ENCODE measurements at places on chromosomes 3 and 15.

DNA sequence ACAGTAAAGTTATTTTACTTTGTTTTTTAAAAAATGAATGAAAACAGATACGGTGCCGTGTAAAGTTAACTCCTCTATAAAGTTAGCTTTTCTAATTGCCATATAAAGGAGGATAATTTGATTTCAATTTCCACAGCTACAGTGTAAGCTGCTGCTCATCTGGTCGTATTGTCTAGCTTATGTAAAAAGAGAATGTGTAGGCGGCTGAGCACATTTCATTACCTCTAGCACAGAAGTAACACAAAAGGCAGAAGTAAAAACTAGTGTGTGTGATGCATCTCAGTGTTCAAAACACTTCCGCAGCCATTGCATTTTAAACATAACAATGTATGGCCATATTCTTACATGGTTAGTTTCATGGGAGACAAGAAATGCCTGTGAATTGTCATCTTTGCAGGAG is 105.0 kb upstream of the P2RY1 start:
- DNase-seq: no peak
- H3K27ac ChIP-seq: no peak overlapping the region
- H3K36me3 ChIP-seq: no peaks in the 10 kb centered on the region
- no peaks in the 10 kb centered on the region for H3K4me1 ChIP-seq
- H3K27me3 ChIP-seq: no peaks in the 10 kb centered on the region

DNA sequence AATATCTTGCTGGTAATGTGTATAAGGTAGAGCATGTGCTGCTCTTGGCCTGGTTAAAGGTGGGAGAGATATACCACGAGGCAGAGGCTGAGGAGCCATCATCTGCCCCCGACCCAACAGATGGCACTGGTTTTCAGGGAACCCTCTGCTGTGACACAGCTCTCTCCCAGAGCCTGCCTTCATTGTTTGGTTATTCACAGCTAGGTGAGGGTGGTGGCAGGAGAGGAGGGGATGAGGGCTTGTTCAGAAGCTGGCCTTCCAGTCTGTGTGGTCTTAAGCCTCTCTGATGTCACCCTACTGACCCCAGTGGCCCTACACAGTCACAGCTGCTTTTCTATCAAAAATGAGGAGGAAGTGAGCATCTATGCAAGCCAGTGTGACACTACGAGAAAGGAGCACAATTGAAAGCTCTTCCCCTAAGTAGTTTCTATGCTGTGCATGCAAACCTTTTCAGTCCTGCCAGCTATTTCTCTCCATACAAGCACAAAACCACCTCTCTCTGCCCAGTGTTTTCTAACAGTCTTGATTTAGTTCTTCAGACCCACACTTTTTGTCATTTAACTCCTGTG is 258.4 kb upstream of the AGTR1 start:
- no peaks in the 10 kb centered on the region for H3K27me3 ChIP-seq
- no peak overlapping the region for H3K27ac ChIP-seq
- no peak for DNase-seq
- no peak overlapping the region for H3K4me3 ChIP-seq
- no peaks in the 10 kb centered on the region for H3K36me3 ChIP-seq

- no peak overlapping the region for H3K27ac ChIP-seq
- H3K4me3 ChIP-seq: no peak overlapping the region
- H3K36me3 ChIP-seq: no peaks in the 10 kb centered on the region
- H3K4me1 ChIP-seq: no peaks in the 10 kb centered on the region
- no peaks in the 10 kb centered on the region for H3K27me3 ChIP-seq
- no peak for DNase-seq
Observed at GRCh38 chr15:89874926-89875564, 18.7 kb downstream of the AP3S2 start.

- no peak for DNase-seq
- peaks cover 8% of the 10 kb centered on the region for H3K27me3 ChIP-seq
- H3K4me3 ChIP-seq: peak overlapping the region; percentile 48
Observed at GRCh38 chr3:181710345-181711291, 1.1 kb upstream of the SOX2 start.

GRCh38 chr15:70420086-70420947 is 322.6 kb upstream of the TLE3 start:
- H3K27ac ChIP-seq: no peak overlapping the region
- no peaks in the 10 kb centered on the region for H3K4me1 ChIP-seq
- no peaks in the 10 kb centered on the region for H3K27me3 ChIP-seq
- no peaks in the 10 kb centered on the region for H3K36me3 ChIP-seq
- DNase-seq: no peak

DNA sequence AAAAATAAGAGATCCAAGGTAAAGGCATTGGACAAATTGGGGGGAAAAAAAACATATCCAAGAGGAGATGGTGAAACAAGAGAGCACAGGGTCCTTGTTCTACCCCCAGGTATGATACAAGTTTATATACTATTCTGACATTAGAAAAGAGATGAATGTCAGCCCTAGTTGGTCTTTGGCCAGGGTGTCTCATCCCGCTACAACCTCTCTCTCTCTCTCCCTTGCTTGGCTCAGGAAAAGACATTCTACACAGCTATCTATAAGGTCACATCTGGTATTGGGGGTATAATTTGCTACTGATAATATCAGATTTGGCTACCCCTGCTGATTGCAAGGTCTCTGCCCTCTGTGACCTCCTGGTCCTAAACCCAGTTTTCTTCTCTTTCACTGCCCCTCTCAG is 117.2 kb downstream of the GOLIM4 start:
- H3K36me3 ChIP-seq: no peaks in the 10 kb centered on the region
- H3K27ac ChIP-seq: no peak overlapping the region
- no peak for DNase-seq
- H3K27me3 ChIP-seq: no peaks in the 10 kb centered on the region
- H3K4me1 ChIP-seq: no peaks in the 10 kb centered on the region

DNA sequence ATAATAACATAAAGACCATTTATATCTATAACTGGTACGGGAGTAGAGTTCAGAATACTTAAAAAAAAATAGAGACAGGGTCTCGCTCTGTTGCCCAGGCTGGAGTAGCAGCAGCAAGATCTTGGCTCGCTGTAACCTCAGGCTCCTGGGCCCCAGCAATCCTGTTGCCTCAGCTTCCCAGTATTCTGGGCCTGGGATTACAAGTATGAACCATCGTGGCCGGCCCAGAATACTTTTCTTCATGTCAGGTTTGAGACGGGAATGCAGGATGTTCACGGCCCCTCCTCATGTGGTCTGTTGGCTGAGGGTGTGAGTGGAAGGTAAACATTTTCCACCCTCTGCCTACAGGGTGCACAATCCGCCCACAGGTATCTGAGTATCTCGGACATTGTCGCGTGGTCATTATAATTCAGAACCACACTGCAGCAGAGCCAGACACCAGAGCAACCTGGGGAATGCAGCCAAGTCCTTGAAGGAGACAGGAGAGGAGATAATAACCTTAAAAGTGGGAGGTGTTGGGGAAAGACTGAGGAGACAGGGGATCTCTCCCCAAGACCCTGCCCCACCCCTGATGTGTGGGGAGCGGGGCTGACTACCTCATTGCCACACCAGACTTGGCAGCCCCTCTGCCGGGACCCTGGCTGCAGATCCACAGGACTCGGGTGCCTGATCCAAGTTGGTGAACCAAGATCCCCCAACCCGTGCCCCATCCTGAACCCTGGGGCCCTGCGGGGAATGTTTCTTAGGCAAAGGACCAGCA is 106.8 kb downstream of the ADCY5 start:
- H3K27ac ChIP-seq: no peak overlapping the region
- H3K4me3 ChIP-seq: no peak overlapping the region
- H3K36me3 ChIP-seq: no peaks in the 10 kb centered on the region
- no peaks in the 10 kb centered on the region for H3K4me1 ChIP-seq
- no peaks in the 10 kb centered on the region for H3K27me3 ChIP-seq

Data from vagina (tissue), 2 donors.